ENCODE measurements at places on chromosomes 7 and 10. TPM values are rescaled to one million over a fixed set of nuclear protein-coding genes. Genes with fewer than 3 reads are reported as not detected.

Gene MTURN
- total RNA-seq: 4.4 TPM

Gene CRPPA
- total RNA-seq: 1.1 TPM

Gene GPR26
- not detected for total RNA-seq

Gene GATA3
- 61.5 TPM for total RNA-seq

Gene CCDC172
- not detected for total RNA-seq

Gene TCAF2
- total RNA-seq: 24.6 TPM

Gene C7orf57
- 0.15 TPM for total RNA-seq

Gene EBF3
- total RNA-seq: not detected

Gene SLC35G1
- total RNA-seq: 4.1 TPM

Gene INA
- total RNA-seq: 0.09 TPM

Gene INTS1
- 97.5 TPM for total RNA-seq

Gene HABP2
- total RNA-seq: not detected

Gene SH2B2
- total RNA-seq: 1.3 TPM

Gene CDC14C
- total RNA-seq: not detected

Gene OPN1SW
- not detected for total RNA-seq

Gene IL2RA
- total RNA-seq: 302 TPM

Gene GPR37
- not detected for total RNA-seq

Gene SORCS1
- not detected for total RNA-seq
